ENCODE measurements at places on chromosomes 5 and 9. TPM values are rescaled to one million over a fixed set of nuclear protein-coding genes. Genes with fewer than 3 reads are reported as not detected.

NOL8 gene
- 34.2 TPM for total RNA-seq

PDE8B gene
- total RNA-seq, result 0.21 TPM

CARD9 gene
- 8.5 TPM for total RNA-seq

CNTNAP3B gene
- under 0.01 TPM for total RNA-seq

KIAA1191 gene
- 34.0 TPM for total RNA-seq

LMX1B gene
- not detected for total RNA-seq

NOL6 gene
- total RNA-seq, result 15.6 TPM

ENHO gene
- total RNA-seq, result 0.63 TPM

PCDHGB2 gene
- total RNA-seq, result 0.63 TPM

TNFSF8 gene
- total RNA-seq, result 83.1 TPM

LMAN2 gene
- total RNA-seq, result 115 TPM

HTR1A gene
- not detected for total RNA-seq

RIOK2 gene
- total RNA-seq, result 26.0 TPM

SHOC1 gene
- total RNA-seq, result under 0.01 TPM

FOXD4 gene
- total RNA-seq, result not detected

TBC1D13 gene
- 26.4 TPM for total RNA-seq

GRIN3A gene
- not detected for total RNA-seq

PROB1 gene
- 0.21 TPM for total RNA-seq

EIF4EBP3 gene
- 4.0 TPM for total RNA-seq

FCN2 gene
- total RNA-seq, result not detected

KCTD16 gene
- under 0.01 TPM for total RNA-seq

RNF183 gene
- total RNA-seq, result not detected

IL7R gene
- 360 TPM for total RNA-seq

FOXD4L4 gene
- not detected for total RNA-seq

GFI1B gene
- total RNA-seq, result 13.6 TPM

SNAPC4 gene
- 3.5 TPM for total RNA-seq

FBXL7 gene
- not detected for total RNA-seq

SH3PXD2B gene
- total RNA-seq, result 0.52 TPM

KIF4B gene
- not detected for total RNA-seq

MTAP gene
- 11.9 TPM for total RNA-seq

STK10 gene
- total RNA-seq, result 134 TPM

GPR21 gene
- total RNA-seq, result 3.1 TPM

PCDHA7 gene
- not detected for total RNA-seq

HK3 gene
- 24.2 TPM for total RNA-seq

FGF1 gene
- not detected for total RNA-seq

CNTFR gene
- not detected for total RNA-seq

CCNI2 gene
- 1.5 TPM for total RNA-seq

TTC39B gene
- 21.0 TPM for total RNA-seq

TLX3 gene
- total RNA-seq, result not detected

EPB41L4B gene
- not detected for total RNA-seq
